Nephron progenitor cell (in vitro differentiated cells): ENCODE measurements at places on chromosomes 7 and 10.

DNA sequence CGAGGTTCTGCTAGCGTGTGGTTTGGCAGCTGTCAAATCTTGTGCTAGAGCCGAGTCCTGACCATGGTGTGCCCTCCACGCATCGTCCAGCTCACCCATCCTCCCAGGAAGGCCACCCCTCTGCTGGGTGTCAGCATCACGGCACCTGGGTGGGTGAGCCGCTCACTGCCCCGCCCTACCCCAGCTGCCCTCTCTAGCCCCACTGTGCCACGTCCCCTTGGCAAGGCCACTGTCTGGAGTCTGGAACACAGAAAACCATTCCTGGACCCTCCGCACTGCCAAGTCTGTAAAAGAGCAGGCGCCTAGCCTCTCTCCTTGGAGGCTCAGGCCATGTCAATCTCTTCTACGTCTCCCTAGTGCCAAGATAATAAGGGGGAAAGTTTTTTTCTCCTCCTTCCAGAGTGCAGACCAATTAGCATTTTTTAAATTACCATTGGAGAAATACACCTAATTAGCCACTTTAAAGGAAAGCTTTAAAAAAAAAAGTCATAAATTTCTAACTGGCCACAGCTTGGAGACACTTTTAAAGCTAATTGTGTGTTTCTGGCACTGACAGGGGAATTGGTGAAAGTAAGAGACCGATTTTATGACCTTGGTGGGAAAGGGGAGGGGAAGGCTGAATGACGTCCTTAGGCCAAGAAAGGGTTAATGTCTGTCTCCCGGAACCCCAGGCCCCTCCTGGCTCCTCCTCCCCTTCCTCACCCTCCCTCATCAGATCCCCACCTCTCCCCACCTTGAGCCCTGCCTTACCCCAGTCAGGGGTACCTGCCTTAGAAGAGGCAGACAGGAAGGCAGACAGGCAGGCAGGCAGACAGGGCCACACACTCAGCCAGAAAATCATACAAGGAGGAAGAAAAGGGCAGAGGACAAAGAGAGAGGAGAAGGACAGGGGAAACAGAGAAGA is 151.2 kb downstream of the PLXNA4 start:
- peak; percentile 13 for DNase-seq

DNA sequence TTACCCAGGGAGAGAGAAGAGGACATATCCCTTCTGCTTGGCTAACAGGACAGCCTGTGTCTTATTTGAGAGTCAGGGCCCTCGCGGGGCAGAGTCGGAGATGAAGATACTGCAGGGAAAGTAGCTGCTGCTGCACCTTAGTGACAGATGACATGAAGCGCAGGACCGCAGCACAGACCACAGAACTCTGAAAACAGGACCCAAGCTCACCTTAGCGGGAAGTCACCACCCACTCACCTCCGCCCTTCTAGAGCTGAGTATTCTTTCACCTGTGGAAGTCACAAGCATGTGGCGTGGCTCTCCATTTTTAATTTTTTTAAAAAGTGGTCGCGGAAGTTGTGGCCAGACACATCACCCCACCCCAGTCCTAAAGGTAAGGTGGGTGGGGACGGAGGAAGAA is 191.4 kb downstream of the FAM107B start:
- DNase-seq, result no peak

- no peak for DNase-seq
Observed at GRCh38 chr7:45717537-45718235, 143.5 kb downstream of the ADCY1 start.

- DNase-seq, result no peak
Observed at GRCh38 chr10:78775891-78776290, 292.9 kb upstream of the ZMIZ1 start.

- peak; percentile 14 for DNase-seq
Observed at GRCh38 chr10:50063100-50063499, 4.7 kb upstream of the WASHC2A start.

GRCh38 chr10:132207536-132208461 is 21.1 kb downstream of the DPYSL4 start:
- DNase-seq, result no peak

DNA sequence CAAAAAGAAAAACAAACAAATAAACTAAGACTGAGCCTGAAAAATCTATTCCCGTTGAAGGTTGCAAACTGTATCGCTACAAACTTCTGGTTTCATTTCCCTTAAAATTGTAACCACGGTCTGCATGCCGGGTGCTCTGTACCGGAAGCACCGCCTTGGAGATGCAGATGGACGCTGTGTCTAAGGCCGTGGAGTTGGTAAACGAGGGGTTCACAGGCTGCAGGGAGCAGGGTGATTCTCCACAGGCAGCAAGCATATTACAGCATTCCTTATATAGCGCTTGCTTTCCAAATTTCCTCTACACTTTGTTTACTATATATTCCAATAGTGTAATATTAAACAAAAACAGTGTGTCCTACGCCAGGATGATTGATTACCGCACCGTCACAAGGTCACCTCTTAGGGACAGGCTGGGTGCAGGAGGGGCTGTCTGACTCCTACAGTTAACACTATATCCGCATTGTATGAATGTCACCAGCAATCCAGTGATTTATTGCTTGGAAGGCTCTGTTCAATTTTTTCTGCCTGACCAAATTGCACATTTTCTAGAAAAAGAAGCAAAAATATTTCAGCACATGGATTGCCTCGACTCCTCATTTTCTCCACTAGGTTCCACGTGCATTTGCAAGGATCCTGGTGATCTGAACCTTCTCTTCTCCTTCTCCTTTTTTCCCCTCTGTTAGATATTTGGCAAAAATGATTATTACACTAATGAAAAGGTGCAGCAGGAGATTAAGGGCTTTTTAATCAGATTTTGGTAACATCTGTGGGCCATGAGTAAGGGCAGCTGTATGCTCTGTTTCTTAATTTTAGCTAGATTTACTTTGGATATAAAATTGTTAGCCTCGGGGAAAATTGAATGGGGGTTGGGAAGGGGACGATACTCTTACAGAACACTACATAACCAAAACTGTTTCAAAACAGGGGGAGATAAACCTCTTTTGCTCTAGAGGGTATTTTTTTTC is 325.8 kb upstream of the MGMT start:
- DNase-seq, result no peak

GRCh38 chr10:71582019-71582418 is 137.6 kb downstream of the C10orf105 start:
- peak; percentile 77 for DNase-seq

- peak; percentile 16 for DNase-seq
Observed at GRCh38 chr7:132655131-132655727, 79.0 kb upstream of the PLXNA4 start.

DNA sequence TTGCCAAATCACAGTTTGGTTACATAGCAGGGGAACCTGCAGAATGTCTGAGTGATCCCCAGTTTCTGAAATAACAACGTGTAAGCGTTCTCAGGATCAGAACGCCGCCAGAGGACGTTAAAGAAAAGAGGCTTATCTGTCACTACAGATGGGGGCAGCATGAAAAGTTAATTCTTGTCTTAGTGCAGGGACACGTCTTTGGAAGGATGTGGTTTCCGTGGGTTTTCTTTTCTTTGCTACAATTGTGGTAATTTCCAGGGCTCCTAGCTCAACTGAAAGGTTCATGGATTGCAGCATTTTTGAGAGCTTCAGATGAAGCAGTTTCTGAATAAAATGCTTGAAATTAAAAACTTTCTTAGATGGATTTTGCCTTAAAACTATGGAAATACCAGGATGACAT is 106.6 kb downstream of the PRKCQ start:
- DNase-seq, result no peak

- DNase-seq, result peak; percentile 27
Observed at GRCh38 chr7:107725138-107725740, 18.7 kb upstream of the CBLL1 start.

GRCh38 chr10:104875561-104875960 is 234.5 kb downstream of the SORCS3 start:
- DNase-seq, result no peak

GRCh38 chr10:29811751-29812427 is 177.1 kb upstream of the SVIL start:
- DNase-seq, result no peak

DNA sequence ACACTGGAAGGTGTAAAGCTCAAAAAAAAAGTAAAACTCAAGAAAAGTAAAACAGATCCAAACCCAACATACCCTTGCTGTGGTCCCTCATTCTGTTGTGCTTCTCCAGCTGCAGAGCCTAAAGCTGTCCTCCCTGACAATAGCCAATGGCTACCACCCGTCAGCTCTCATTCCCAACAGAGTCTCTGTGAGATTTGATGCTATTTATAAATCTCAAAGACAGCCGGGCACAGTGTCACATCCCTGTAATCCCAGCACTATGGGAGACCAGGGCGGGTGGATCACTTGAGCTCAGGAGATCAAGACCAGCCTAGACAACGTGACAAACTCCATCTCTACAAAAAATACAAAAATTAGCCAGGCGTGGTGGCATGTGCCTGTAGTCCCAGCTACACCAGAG is 116.0 kb downstream of the KMT2E start:
- DNase-seq, result no peak

DNA sequence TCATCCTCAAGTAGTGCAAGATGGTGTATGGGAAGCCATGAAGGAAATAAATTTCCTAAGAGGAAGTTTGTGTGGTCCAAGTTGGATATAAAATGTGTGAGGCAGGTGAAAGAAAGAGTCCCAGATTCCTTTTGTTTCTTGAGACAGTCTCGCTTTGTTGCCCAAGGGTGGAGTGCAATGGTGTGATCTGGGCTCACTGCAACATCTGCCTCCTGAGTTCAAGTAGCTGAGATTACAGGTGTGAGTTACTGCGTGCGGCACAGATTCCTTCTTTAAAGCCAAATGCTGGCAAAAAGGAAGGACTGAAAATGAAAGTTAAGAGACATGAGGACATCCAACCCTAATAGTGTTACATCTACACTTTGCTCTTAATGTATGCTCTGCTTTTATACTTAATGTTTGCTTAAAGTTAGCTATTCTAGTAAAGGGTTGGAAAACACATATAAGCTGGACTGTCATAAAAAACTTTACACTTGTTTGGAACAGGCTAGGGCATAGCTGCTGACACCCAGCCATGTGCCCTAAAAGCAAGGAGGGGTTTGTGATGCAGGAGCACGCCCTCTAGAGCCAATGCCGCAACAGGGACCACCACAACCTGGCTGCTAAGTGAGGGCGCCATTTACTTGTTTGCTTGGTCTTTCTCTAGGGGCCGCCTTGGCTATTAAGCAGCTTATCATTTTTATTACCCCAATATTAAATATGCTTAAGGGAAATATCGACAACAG is 34.5 kb downstream of the CLEC2L start:
- no peak for DNase-seq

DNA sequence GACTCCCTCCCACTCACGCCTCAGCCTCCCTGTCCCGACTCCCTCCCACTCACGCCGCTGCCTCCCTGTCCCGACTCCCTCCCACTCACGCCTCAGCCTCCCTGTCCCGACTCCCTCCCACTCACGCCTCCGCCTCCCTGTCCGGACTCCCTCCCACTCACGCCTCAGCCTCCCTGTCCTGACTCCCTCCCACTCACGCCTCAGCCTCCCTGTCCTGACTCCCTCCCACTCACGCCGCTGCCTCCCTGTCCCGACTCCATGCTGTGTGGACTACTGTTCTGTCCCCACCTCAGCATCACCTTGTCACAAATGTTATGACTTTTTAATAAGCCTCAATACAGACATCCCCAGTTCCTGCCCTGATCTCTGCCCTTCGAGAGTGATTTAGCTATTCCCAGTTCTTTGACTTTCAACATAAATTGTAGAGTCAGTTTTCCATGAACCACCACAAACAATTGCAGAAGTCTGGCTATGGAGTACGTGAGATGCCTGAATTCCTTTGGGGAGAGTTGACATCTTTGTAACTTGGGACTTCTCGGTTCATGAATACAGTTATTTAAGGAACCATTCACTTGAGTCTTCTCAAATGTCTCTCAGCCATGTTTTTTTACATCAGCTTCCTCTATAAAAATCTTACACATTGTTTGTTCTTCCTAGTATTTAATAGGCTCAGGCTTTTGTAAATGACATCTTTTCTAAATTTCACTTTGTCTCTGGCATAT is 71.9 kb downstream of the FOXL3 start:
- no peak for DNase-seq

- no peak for DNase-seq
Observed at GRCh38 chr10:90849956-90850749, 7.7 kb downstream of the HTR7 start.

GRCh38 chr10:69240455-69240854 is 20.3 kb downstream of the HKDC1 start:
- no peak for DNase-seq
